ENCODE measurements at places on chromosomes 3 and 15. TPM values are rescaled to one million over a fixed set of nuclear protein-coding genes. Genes with fewer than 3 reads are reported as not detected.

The COPS2 gene
- 35.3 TPM for polyA plus RNA-seq

DNA sequence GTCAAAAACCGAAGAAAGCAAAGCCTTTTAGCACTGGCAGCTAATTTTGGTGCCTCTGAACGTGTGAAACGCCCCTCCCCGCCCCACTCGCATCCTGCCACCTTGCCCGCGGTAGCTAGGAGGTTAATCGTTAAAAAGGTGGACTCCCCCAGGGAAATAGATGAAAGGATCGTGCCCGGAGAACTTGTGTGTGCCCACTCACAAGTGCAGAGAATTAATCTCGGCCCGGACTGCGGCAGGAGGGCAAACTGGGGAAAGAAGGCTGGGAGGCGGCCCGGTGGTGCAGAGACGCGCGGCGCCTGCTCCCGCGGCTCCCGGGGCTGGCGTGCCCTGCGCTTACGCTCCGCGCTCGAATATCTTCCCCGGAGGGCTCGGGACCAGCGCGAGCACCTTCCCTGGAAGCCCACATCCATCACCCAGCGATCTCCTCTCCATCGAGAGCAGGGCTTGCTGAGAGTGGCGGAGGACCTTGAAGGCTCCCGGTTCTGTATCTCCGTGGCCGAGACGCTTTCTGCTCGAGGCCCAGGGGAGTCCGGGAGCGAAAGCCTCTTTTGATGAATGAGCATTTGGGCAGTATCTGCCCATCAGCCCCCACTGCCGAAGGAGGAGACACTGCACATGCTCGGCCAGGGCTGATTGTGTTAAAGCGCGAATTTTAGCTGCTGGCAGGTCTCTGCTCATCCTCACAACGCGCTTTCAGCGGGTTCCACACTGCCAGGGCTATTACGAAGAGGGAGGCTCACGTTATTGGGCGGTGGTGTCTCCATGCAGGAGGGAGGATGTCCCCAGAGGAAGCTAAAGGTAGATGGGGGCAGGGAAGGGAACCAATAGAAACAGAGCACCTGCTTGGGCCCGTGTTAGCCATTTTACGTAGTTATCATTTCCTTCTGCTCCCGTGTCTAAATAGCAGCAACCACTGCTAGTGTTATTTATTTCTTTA lies 1.3 kb upstream of the SPTSSB start:
- peak; percentile 39 for DNase-seq

DNA sequence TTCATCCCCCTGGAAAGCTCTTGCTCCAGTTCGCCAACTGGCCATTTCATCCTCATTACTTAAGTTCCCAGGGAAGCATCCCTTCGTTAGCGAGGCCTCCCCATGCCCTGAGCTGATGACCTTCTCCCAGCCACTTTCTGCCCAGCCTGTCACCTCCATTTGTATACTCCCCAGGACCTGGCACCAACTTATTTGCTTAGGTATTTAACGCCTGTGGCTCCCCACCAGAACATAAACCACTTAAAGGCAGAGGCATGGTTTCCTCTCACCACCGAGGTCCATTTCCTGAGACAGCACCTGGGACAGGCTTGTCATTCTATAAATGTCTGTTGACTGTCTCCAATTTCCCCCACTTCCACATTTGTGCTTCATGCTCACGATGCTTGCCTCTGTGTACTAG lies 189.0 kb downstream of the ZNF621 start:
- DNase-seq, result no peak

The GOLGA6A gene
- polyA plus RNA-seq, result not detected

GRCh38 chr3:30864836-30865235 lies 29.6 kb downstream of the GADL1 start:
- no peak for DNase-seq

DNA sequence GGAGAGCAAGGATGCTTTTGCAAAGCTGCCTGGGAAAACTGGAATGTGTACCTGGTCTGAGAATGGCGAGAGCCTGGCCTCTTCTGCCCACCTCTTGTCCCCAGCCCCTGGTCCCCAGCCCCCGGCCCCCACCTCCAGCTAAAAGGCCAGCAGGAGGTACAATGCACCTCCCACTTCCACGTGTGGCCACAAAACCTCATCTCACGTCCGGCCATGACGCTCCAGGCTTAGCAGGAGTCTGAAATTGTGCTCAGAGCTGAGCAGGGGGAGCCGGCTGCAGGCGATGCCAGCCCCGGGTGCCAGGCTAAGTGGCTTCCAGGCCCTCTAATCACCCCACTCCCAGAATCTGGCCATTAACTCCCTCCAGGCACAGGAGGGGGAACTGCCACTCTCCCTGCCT lies 83.1 kb upstream of the PRR20G start:
- no peak for DNase-seq

DNA sequence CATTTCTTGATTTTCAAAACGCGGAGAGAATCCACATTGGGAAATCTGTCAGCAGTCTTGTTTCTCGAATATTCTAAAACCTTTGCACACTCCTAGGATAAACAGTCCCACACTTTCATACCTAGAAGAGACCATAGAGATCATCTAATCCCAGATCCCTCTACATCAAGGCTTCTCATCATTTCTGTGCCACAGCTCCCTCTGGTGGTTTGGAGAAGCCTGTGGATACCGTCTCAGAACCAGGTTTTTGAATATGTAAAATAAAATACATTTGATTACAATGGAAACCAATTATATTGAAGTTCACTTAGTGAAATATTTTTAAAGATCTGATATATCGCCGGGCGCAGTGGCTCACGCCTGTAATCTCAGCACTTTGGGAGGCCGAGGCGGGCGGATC lies 211.9 kb upstream of the GOLGA6L4 start:
- DNase-seq, result no peak

The ANKRD34C gene
- polyA plus RNA-seq, result not detected

- no peak for DNase-seq
These were observed 8.7 kb upstream of the ACAP2 start for GRCh38 chr3:195451373-195452015.

The THBS1 gene
- polyA plus RNA-seq, result 1.1 TPM

DNA sequence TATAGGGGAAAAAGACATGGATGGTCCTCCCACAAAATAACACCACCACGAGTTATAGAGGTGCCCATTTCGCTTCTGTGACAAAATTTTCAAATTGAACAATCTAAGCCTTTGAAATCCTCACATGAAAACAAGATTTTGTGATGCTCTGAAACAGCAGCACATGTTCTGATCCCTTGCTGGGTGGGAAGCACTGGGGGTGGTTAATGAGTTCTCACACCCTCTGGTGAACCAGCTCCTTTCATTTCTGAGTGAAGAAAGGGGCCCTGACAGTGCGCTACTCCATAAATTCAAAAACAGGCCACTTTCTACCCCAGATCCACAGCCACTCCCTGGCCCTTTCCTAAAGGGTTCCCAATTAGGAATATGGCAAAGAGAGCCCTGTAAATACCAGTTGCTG lies 129.3 kb downstream of the TNIK start:
- DNase-seq, result no peak

DNA sequence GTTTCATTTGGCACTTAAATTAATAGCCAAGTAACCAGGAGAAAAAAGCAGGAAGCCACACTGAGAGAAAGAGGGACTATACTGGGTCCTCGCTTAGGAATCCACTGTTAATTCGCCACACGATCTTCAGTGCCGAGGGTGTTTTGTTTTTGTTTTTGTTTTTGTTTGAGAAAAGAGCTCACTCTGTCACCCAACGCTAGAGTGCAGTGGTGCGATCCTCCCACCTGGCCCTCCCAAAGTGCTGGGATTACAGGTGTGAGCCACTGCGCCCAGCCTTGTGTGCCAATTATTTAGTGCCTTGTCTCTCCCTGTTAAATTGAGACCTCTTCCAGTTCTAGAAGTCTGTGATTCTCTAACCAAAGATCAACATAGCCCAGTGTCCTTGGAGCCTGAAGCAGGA lies 53.8 kb upstream of the TPM1 start:
- no peak for DNase-seq

The LINGO1 gene
- not detected for polyA plus RNA-seq

DNA sequence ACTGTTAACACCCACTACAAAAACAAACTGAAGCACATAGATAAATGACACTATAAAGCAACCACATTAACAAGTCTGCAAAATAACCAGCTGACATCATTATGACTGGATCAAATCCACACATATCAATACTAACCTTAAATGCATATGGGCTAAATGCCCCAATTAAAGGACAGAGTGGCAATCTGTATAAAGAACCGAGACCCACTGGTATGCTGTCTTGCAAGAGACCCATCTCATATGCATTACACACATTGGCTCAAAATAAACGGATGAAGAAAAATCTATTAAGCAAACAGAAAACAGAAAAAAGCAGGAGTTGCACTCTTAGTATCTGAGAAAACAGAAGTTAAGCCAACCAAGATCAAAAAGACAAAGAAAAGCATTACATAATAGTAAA lies 1375.4 kb downstream of the ZPLD1 start:
- DNase-seq, result no peak

All from CD4-positive, alpha-beta memory T cell (primary cell).